ENCODE measurements at places on chromosomes 16 and 17. TPM values are rescaled to one million over a fixed set of nuclear protein-coding genes. Genes with fewer than 3 reads are reported as not detected.
A peak's percentile ranks its signal among the peaks of the same experiment; 100 is the strongest.

DNA sequence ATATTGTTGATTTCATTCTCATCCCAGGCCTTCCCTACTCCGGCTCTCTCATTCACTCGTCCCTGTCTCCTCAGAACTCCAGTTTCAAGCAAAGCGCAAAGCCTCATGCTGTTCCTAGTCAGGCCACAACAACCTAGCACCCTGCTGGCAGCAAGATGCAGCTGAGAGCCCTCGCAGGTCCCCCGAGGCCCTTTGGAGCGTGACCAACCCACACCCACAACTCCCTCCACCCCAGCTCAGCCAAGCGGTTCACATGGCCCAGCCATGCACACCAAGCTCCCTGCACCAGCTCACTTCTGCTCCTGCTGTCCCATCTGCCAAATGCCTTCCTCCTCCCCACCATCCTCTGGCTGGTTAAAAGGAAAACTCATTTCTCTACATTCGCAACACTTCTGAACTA is 195.8 kb downstream of the IRX5 start:
- no peaks in the 10 kb centered on the region for H3K4me1 ChIP-seq
- H3K36me3 ChIP-seq = no peaks in the 10 kb centered on the region
- no peak overlapping the region for H3K27ac ChIP-seq
- no peak for DNase-seq
- H3K27me3 ChIP-seq = no peaks in the 10 kb centered on the region
- no peak overlapping the region for H3K4me3 ChIP-seq

DNA sequence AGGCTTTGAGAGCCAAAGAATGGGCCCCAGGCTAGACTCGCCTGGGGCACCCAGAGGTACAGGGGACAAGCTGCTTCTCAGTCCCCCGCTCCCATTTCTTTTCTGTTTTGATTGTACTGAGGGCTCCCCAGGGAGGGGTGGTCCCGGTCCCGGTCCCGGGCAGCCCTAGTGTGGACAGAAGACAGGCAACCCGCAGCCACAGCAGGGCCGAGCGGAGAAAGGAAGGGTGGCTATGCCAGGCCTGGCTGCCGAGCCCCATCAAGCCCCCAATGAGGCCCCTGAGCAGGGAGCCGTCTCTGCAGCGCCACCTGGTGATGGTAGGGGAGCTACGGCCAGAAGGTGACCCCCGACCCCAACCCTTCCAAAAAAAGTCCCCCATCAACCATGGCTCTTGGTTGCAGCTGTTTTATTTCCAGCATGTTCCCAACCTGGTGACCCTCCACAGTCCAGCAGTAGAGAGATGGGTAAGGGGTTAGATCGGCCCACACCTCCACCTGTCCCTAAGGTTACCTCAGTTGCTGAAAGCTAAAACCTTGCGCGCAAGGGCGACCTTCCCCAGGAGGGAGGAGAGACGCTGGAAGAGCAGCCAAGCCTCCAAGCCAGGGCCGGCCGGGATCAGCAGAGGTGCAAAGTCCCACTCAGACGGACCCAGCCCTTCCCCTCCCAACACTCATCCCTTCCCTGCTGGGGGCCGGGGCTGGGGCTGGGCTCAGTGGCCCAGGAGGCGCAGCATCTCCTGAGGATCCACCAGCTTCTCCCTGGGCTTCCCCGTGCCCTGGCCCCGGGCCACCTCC is 2.6 kb upstream of the GRIN2C start:
- H3K4me1 ChIP-seq = peaks cover 4% of the 10 kb centered on the region
- H3K27ac ChIP-seq = no peak overlapping the region
- peaks cover 12% of the 10 kb centered on the region for H3K27me3 ChIP-seq
- no peak for DNase-seq
- H3K36me3 ChIP-seq = no peaks in the 10 kb centered on the region
- no peak overlapping the region for H3K4me3 ChIP-seq

- H3K4me3 ChIP-seq = no peak overlapping the region
- no peak for DNase-seq
- no peaks in the 10 kb centered on the region for H3K27me3 ChIP-seq
- no peaks in the 10 kb centered on the region for H3K4me1 ChIP-seq
Measured at GRCh38 chr16:6499413-6499812, 833.2 kb upstream of the RBFOX1 start.

- DNase-seq = peak; percentile 1
- H3K4me1 ChIP-seq = no peaks in the 10 kb centered on the region
Measured at GRCh38 chr16:3971261-3971660, 90.7 kb upstream of the CREBBP start.

DNA sequence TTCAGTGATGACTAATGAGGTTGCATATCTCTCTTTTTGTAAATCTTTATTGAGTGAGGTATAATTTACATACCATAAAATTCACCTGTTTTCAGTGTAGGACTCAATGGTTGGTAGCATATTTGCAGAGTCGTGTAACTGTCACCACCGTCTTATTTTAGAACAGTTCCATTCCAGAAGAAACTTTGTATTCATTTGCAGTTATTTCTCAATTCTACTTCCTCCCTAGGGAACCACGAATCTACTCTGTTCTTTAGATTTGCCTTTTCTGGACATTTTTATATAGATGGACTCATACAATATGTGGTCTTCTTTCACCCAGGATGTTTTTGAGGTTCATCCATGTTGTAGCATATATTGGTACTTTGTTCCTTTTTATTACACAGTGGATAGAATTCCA is 3.7 kb downstream of the FTO start:
- H3K27ac ChIP-seq = no peak overlapping the region
- no peaks in the 10 kb centered on the region for H3K27me3 ChIP-seq
- H3K4me1 ChIP-seq = peaks cover 3% of the 10 kb centered on the region
- no peak for DNase-seq

DNA sequence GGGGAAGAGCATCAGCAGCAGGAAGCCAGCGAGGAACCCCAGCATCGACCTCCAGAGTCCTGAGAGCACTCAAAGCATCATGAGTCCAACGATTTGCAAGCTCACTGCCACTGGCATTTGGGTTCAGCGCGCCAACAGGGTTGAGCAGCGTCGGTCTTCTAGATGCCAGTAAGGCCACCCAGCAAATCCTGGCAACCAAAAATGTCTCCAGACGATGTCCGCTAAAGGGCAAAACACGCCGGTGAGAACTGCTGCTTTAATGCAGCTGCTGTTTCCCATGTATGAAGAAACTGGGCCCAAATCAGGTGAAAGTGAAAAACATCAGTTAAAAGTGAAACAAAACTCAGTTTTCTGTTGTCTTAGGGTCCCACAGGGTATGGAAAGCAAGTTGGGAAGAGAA is 70.2 kb downstream of the ANKRD11 start:
- H3K27me3 ChIP-seq = no peaks in the 10 kb centered on the region
- peaks cover 7% of the 10 kb centered on the region for H3K36me3 ChIP-seq
- peak overlapping the region; percentile 1 for H3K4me3 ChIP-seq
- peak overlapping the region; percentile 73 for H3K27ac ChIP-seq
- H3K4me1 ChIP-seq = peaks cover 52% of the 10 kb centered on the region
- no peak for DNase-seq

DNA sequence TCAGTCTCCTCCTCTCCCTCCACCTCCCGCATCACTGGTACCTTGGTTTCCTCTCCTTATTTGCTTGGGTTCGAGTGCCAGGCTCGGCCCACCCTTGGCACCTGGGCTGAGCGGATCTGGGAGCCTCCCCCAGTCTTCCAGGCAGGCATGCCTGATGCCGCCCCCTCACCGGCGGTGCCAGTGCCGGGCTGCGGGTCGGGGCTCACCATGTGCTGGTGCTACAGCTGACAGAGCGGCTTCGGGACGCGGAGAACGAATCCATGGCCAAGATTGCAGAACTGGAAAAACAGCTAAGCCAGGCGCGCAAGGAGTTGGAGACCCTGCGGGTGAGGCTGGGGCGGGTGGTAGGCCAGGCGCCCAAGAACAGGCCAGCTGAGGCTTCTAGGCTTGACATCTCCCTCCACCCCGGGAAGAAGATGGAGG is 19.2 kb downstream of the FMNL1 start:
- H3K4me1 ChIP-seq = no peaks in the 10 kb centered on the region
- H3K36me3 ChIP-seq = peaks cover 59% of the 10 kb centered on the region
- DNase-seq = no peak
- H3K27ac ChIP-seq = no peak overlapping the region
- H3K27me3 ChIP-seq = no peaks in the 10 kb centered on the region

DNA sequence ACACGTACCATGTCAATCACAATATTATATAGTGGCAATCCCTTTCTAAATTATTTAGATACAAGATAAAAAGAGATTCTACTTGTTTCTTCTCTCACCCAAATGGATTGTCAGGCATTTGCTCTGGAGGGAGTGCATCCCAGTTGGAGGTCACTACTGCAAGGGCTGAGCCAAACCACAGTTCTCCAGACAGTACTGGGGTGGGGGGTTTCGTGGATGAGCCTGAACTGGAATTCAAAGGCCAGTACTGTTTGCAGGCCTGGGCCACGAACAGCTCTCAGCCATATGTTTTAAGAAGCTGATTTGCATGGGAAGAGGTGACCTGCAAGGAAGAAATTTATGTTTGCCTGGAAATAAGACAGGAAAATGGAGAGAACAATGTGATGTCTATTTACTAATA is 314.9 kb downstream of the PMP22 start:
- DNase-seq = no peak
- no peaks in the 10 kb centered on the region for H3K4me1 ChIP-seq
- H3K27me3 ChIP-seq = no peaks in the 10 kb centered on the region
- no peaks in the 10 kb centered on the region for H3K36me3 ChIP-seq
- H3K27ac ChIP-seq = no peak overlapping the region
- no peak overlapping the region for H3K4me3 ChIP-seq

DNA sequence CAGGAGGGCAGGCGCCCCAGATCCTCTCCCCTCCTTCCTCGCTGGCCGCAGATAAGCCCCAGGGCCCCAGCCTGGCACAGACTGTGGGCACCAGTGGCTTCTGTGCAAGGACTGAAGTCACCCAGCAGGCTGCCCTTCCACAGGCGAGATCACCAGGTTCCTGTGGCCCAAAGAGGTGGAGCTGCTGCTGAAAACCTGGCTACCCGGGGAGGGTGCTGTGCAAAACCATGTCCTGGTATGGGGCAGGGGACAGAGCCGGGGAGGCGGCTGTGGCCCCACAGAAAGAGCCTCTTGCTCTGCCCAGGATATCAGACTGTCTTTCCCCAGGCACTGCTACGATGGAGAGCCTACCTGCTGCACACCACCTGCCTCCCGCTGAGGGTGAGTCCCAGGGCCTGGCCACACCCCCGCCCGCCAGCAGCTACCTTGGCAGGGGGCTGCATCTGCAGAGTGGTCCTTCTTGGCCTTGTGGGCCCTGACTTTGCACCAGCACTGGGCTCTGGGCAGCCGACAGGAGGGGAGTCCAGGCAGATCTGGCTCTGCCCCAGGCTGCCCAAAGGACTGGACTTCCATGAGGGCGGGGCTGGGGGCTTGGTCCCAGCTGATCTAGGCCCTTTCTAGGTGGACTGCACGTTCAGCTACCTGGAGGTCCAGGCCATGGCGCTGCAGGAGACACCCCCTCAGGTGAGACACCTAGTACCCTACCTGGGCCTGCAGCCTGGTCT is 615 bp downstream of the CARMIL2 start:
- H3K36me3 ChIP-seq = peaks cover 3% of the 10 kb centered on the region
- no peaks in the 10 kb centered on the region for H3K27me3 ChIP-seq
- peaks cover 11% of the 10 kb centered on the region for H3K4me1 ChIP-seq
- H3K4me3 ChIP-seq = peak overlapping the region; percentile 81
- H3K27ac ChIP-seq = peak overlapping the region; percentile 77

DNA sequence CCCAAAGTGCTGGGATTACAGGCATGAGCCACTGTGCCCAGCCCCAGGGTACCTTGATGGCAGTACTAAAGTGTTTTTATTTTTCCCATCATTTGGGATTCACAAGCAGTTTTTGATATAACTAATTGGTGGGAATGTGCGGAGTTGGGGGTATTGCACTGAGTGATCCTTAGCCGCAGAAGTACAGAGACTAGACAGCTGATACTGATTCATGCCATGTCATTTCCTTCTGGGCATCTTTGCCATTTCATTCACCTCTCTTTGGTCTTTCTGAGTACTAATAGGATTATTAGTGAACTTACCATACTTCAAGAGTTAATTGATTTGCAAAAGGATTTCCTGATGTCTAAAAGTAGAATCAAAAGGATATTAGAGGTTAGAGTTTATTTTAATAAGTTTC is 9.7 kb downstream of the NMT1 start:
- no peak overlapping the region for H3K27ac ChIP-seq
- H3K4me3 ChIP-seq = no peak overlapping the region
- no peak for DNase-seq
- peaks cover 3% of the 10 kb centered on the region for H3K4me1 ChIP-seq

DNA sequence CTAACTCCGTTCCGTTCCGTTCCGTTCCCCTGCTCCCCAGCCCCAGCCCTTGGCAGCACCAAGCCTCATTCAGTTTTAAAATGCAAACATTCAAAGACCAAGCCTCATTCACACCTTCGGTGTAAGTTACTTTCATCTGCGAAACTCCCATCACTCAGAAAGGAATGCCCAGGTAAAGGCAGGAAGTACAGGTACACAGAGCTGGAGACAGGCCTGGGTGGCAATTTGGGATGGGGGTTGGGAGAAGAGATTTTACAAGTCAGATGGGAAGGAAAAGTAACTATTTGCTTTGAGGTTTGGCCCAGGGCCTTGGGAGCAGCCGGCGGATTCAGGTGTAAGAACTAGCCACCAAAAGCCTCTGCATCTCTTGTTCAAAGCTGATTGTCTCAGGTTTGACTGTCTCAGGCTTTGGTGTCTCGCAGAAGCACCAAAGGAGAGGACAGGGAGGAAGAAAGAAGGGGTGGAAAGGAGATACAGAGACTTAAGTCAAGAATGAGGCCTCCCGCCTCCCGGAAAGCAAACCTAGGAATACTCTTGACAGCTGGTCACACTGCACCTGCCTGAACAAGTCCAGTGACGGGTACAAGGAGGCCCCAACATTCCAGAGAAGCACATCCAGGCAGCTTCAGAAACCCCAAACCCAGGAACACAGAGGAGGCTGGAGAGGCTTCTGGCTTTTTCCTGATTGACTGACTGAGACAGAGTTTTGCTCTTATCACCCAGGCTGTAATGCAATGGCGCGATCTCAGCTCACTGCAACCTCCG is 54.7 kb downstream of the NXN start:
- no peak overlapping the region for H3K27ac ChIP-seq
- H3K4me1 ChIP-seq = no peaks in the 10 kb centered on the region
- H3K36me3 ChIP-seq = no peaks in the 10 kb centered on the region
- no peak overlapping the region for H3K4me3 ChIP-seq
- H3K27me3 ChIP-seq = no peaks in the 10 kb centered on the region

OXLD1 gene
- 70.3 TPM for polyA plus RNA-seq

MEIOC gene
- 0.48 TPM for polyA plus RNA-seq

NLRC3 gene
- 5.3 TPM for polyA plus RNA-seq

KCNG4 gene
- not detected for polyA plus RNA-seq

FBXL19 gene
- polyA plus RNA-seq = 0.66 TPM

STX1B gene
- polyA plus RNA-seq = 0.38 TPM

NPTX1 gene
- polyA plus RNA-seq = not detected

ASGR1 gene
- not detected for polyA plus RNA-seq
